ENCODE measurements at places on chromosomes 5 and 9.

DNA sequence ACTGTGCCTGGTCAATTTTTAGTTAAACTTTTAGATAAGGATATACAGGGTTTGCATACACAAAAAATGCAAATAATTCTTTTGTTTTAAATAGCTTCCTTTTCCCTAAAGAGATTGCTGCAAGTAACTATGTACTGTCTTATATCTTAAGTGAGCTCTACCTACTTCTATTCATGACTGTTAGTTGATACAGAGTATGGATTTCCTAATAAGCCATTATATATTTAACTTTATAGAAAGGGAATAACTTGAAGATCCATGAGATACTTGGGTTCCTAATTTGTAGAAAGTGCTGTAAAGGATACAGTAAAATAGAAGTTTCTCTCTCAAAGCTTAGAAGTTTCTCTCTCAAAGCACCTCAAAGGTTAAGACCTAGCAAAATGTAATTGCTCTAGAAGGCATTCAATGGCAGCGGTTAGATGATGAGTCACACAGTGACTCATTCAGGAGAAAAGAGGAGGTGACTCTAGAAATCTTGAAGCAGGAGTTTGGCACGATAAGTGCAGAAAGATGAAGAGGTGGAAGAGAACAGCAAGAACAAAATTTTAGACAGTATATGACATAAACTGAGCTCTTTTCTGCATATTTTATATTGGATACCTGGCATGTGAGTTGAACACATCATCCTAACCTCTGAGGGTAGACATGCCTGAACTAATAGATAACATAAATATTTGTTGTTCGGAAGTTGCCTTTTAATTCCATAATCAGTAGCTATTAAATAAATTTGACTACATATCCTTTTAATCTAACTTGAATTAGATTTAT, 5.5 kb upstream of the DNAJC21 start:
- no peak for DNase-seq

- DNase-seq, result no peak
Measured at GRCh38 chr9:134916161-134916665, 1.5 kb downstream of the FCN1 start.

DNA sequence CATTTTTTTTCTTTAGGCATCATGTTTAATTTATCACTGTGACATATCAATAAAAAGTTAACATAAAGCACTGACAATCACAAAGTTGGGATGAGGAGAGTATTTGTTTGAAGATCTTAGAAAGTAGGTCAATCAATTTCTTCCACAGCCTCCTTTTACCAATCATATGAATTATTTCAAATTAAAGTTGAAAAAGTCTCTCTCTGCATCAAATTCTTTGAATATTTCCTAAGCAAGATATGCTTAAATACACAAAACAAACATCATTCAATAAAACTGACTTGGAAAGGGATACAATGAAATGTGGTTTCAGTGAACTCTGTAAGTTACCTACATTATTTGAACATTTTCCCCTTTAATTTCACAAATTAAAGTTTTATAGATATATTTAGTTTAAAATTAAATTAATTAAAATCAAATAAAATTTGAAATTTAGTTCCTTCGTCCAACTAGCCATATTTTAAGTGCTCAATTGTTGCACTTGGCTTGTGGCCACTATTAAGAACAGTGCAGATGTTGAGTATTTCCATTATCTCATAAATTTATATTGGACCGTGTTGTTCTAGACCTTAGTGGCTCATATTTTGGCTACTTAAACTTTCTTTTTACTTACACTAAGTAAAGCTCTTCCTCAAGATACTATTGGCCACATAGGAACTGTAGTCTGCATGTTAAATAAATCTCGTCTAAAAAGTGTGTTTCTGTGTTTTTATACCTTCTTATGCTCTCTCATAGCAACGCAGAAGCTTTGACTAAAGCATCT, 949.7 kb upstream of the NUDT12 start:
- no peak for DNase-seq

GRCh38 chr5:110768138-110768860, 29.5 kb downstream of the SLC25A46 start:
- DNase-seq, result no peak

DNA sequence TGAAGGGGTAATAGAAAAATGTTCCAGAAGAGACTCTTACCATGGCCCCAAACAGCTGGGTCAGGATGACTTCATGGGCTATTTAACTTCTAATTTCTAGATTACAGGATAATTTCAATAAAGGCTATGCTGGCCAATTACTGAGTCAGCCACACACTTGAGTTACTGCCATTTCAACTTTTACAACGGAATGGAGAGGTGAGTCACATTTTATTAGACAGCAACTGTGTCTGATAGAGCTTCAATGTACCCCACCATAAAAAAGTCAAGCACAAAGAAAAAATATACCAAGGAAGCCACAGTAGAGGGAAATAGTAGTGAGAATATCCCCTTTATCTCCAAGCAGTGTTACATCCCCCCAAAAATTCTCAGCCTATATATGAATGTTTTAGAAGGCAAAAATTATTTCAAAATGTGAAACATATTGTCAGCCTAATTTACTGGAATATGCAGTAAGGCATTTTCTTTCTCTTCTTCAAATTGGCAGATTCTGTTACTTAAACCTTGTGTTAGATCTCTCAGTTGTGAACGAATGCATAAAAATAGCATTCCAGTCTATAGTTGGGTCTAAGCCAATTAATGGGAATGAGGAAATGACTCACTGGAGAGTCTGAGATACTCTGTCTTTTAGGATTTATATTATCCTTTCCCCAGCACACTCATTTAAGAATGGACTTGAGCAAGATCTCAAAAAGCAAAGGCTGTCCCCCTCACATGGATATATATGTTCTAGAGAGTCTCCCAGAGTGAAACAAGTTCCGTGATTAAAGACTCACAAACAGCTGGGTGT, 47.1 kb upstream of the RAI14 start:
- no peak for DNase-seq

- DNase-seq, result no peak
Measured at GRCh38 chr9:33633636-33634035, 109.6 kb downstream of the ANKRD18B start.

DNA sequence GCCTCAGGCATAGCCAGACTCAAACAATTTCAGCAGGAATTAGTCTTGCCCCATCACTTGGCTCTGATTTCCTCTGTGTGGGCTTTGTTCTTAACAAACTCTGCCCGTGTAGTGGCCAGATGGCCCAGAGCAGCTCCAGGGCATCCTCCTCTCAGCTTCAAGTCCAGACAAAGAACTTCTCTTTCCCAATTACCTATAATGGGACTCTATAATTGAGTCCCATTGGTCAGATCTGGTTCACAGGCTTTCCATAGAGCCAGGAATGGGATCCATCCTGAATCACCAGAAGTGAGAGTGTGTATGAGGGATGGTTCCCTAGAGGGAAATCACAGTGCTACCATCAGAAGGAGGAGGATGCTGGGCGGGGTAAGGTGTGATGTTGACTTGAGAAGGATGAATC, 515.8 kb downstream of the KIF4B start:
- no peak for DNase-seq

DNA sequence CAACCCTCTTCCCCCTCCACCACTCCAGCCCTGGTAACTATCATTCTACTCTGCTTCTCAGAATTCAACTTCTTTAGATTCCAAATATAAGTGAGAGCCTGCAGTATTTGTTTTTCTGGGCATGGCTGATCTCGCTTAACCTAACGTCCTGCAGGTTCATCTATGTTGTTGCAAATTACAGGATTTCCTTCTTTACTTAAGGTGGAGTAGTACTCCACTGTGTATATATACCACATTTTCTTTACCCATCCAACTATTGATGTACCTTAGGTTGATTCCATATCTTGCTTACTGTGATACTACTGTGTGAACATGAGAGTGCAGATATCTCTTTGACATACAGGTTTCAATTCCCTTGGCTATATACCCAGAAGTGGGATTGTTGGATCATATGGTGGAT, 106.3 kb upstream of the ZNF366 start:
- DNase-seq, result no peak

- DNase-seq, result no peak
Measured at GRCh38 chr9:134476272-134476941, 150.2 kb downstream of the RXRA start.

GRCh38 chr5:142512043-142513042, 173.5 kb downstream of the FGF1 start:
- DNase-seq, result no peak

GRCh38 chr5:178155065-178155464, 1.4 kb upstream of the NHP2 start:
- DNase-seq, result no peak

GRCh38 chr5:133944263-133945185, 23.9 kb downstream of the C5orf15 start:
- DNase-seq, result peak; percentile 81

DNA sequence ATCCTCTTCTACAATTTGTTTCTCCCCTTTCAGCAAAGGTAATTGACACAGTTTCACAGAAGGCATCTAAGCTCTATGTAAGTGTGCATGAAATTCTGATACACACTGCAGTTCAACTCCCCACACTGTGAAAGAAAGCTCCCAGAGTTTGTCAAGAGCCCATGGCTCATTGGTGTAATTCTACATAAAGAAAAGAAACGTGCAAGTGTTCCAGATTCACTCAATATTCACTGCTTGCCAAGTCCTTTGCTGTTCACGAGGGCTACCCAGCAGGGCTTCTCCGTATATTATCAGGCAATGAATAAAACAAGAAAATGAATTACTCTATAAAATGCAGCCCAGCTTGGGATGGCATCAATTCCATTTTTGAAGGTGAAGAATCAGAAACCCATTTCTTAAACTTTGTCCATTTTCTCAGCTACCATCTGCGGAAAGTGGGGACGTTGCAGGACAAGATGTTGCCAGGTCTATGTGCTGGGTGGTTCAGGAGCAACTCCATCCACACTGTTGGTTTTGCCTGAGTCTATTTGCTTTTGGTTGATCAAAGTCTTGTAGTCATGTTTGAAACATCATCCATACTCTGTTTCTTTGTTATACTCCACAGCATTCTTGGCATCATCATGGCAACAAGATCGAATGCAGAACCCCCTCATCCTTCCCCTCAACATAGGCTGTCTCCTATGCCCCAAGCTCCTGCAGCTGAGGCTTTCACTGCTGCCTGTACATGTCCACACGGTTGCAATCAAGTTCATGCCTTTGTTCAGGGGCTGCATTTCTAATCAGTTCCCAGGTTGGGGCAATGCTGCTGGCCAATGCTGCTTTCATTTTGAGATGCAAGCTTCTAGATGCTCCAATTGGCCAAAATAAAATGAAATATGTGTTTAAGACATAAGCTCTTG, 301.8 kb downstream of the MED10 start:
- DNase-seq, result no peak

DNA sequence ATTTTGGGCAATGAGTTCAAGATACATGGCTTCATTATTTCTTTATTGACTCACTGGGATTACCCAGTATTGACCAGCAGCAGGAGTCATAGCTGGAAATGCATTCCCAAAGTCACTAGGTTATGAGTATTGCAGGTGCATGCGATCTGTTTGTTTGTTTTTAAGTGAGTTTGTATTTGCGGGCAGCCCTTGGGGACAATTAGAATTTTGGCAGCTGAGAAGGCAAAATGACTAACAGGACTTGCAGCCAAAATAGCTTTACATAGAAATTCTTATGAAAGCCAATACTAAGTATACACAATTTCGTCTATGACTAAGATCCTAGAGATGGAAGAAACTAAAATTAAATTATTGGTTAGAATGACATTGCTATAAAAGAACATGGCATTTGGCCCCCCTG, 18.1 kb upstream of the RGMB start:
- DNase-seq, result no peak

GRCh38 chr9:135279834-135280393, 192.4 kb downstream of the OLFM1 start:
- DNase-seq, result no peak

GRCh38 chr9:110011628-110012320, 196.2 kb downstream of the C9orf152 start:
- DNase-seq, result no peak

DNA sequence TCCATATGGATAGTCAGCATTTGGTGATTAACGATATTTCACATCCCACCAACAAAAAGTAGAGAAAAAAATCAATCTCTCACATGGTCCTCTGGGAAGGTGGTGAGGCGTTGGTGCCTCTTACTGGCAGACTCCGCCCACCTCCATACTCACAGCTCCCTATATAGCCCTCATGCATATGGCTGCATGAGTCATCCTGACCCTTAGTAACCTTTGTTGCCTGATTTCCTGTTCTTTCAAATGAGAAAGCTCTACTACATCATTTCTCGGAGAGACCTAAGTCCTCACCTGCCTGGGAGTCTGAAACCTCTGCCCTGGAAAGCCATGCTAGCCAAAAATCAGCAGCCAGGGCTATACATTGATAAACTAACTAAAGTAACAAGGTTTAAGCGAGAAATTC, 33.3 kb upstream of the ABCA1 start:
- no peak for DNase-seq

- DNase-seq, result no peak
Measured at GRCh38 chr5:59460368-59461153, 433.0 kb downstream of the PDE4D start.

GRCh38 chr9:110619831-110620230, 40.3 kb upstream of the SVEP1 start:
- DNase-seq, result no peak

GRCh38 chr9:75788006-75788634, 102.4 kb upstream of the PCSK5 start:
- no peak for DNase-seq

- no peak for DNase-seq
Measured at GRCh38 chr5:32150366-32150765, 23.8 kb downstream of the GOLPH3 start.

DNA sequence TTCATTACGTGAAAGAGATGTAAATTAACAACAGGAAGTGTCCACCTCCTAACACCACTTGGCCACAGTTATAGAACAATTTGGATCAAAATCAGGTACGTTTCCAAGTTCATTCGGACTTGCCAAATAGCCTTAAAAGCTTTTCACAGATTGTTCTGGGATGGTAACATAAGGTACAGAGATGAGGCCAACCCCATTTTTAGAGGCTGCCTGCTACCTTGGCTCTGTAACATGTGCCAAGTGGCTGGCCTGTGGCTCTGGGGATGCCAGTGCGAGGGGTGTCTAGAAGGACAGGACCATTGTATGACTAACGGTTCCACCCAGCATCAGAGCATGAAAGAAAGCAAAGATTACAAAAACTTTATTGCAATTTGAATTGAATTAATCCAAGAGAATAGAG, 91.0 kb downstream of the LHFPL2 start:
- no peak for DNase-seq

GRCh38 chr9:93294011-93294410, 110.1 kb downstream of the WNK2 start:
- DNase-seq, result no peak

- peak; percentile 58 for DNase-seq
Measured at GRCh38 chr9:130041648-130042405, 1.2 kb downstream of the FNBP1 start.

- no peak for DNase-seq
Measured at GRCh38 chr9:89161221-89161620, 17.4 kb downstream of the SHC3 start.
